CD4-positive, CD25-positive, alpha-beta regulatory T cell (primary cell): ENCODE measurements at places on chromosomes 7 and 10. TPM values are rescaled to one million over a fixed set of nuclear protein-coding genes. Genes with fewer than 3 reads are reported as not detected.

Gene OPTN
- total RNA-seq, result 209 TPM

Gene SFR1
- total RNA-seq, result 12.9 TPM

Gene GNGT1
- total RNA-seq, result not detected

GRCh38 chr10:133608855-133609254, 17.7 kb downstream of the FRG2B start:
- H3K36me3 ChIP-seq, result no peaks in the 10 kb centered on the region
- H3K4me1 ChIP-seq, result no peaks in the 10 kb centered on the region
- DNase-seq, result no peak
- H3K27ac ChIP-seq, result no peak overlapping the region
- no peak overlapping the region for H3K4me3 ChIP-seq
- H3K27me3 ChIP-seq, result peaks cover 21% of the 10 kb centered on the region

GRCh38 chr7:40211276-40212003, 76.6 kb downstream of the SUGCT start:
- H3K36me3 ChIP-seq, result no peaks in the 10 kb centered on the region
- DNase-seq, result no peak
- H3K4me1 ChIP-seq, result no peaks in the 10 kb centered on the region
- H3K4me3 ChIP-seq, result no peak overlapping the region
- no peaks in the 10 kb centered on the region for H3K27me3 ChIP-seq

GRCh38 chr10:687583-688311, 1.7 kb downstream of the DIP2C start:
- no peaks in the 10 kb centered on the region for H3K36me3 ChIP-seq
- no peak overlapping the region for H3K4me3 ChIP-seq
- H3K27me3 ChIP-seq, result no peaks in the 10 kb centered on the region
- H3K27ac ChIP-seq, result no peak overlapping the region
- no peak for DNase-seq
- peaks cover 4% of the 10 kb centered on the region for H3K4me1 ChIP-seq

- no peaks in the 10 kb centered on the region for H3K4me1 ChIP-seq
- peak; percentile 52 for DNase-seq
These were observed 12.7 kb upstream of the SDHAF3 start for GRCh38 chr7:97104719-97105238.

DNA sequence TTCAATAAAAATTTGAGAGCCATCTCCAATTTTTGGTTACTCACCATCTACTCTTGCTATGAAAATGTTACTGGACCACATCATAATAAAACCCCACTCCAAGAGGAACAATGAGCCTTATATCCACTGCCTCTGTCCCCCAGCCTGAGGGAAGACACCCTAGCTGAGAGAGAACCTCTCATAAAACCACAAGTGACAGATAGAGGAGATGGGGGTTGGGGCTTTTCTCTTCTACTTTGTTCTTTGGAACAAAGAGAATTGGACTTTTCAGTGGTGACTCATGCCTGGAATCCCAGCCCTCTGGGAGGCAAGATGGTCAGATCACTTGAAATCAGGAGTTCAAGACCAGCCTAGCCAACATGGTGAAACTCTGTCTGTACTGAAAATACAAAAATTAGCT, 27.6 kb upstream of the TAS2R16 start:
- DNase-seq, result no peak
- H3K4me1 ChIP-seq, result no peaks in the 10 kb centered on the region
- H3K27ac ChIP-seq, result no peak overlapping the region
- H3K36me3 ChIP-seq, result no peaks in the 10 kb centered on the region
- H3K27me3 ChIP-seq, result no peaks in the 10 kb centered on the region

GRCh38 chr7:491292-491957, 28.2 kb downstream of the PDGFA start:
- H3K27me3 ChIP-seq, result no peaks in the 10 kb centered on the region
- no peak overlapping the region for H3K27ac ChIP-seq
- no peaks in the 10 kb centered on the region for H3K36me3 ChIP-seq
- H3K4me1 ChIP-seq, result no peaks in the 10 kb centered on the region
- H3K4me3 ChIP-seq, result no peak overlapping the region

DNA sequence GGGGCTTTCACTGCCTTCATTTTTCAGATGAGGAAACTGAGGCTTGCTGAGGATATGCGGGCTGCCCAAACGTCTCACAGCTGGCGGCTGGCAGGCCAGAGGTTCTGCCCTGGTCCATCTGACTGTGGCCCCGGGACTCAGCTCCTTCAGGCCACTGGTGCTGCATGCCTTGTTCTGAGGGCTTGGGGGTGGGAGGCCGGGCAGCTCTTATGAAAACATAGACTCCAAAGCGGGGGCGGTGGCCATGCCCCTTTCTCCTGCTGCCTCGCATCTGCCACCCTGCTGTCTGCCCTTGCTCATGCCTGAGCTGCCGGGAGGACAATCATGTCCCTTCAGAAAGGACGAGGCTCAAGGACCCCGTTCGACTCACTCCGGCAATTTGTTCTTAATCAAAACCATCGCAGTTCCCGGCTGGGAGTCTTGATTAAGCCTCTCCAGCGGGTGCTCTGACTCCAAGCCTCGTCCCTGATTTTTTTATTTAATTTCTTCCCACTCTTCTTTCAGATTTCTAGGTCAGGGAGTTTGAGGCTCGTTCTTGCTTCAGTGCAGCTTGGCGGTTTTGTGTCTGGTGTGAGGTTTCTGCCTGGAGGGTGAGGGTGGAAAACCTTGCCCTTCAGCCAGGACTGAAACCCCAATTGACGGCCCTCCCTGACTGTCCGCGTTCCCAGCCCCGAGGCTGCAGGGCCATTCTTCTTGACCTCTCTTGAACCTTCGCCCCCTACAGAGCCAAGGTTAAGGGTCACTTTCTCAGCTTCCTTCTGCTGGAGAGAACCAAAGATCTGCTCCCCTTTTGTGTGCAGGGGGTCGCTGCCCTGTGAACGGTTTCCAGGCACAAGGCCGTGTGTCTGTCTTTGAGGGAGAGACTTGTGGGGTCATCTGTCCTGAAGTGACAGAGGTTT, 120.8 kb downstream of the DNAJB6 start:
- H3K27me3 ChIP-seq, result peaks cover 3% of the 10 kb centered on the region
- H3K4me3 ChIP-seq, result no peak overlapping the region
- H3K4me1 ChIP-seq, result no peaks in the 10 kb centered on the region
- DNase-seq, result no peak
- no peak overlapping the region for H3K27ac ChIP-seq

GRCh38 chr7:110130669-110131068, 960.3 kb upstream of the LRRN3 start:
- H3K27me3 ChIP-seq, result no peaks in the 10 kb centered on the region
- H3K36me3 ChIP-seq, result no peaks in the 10 kb centered on the region
- no peaks in the 10 kb centered on the region for H3K4me1 ChIP-seq

DNA sequence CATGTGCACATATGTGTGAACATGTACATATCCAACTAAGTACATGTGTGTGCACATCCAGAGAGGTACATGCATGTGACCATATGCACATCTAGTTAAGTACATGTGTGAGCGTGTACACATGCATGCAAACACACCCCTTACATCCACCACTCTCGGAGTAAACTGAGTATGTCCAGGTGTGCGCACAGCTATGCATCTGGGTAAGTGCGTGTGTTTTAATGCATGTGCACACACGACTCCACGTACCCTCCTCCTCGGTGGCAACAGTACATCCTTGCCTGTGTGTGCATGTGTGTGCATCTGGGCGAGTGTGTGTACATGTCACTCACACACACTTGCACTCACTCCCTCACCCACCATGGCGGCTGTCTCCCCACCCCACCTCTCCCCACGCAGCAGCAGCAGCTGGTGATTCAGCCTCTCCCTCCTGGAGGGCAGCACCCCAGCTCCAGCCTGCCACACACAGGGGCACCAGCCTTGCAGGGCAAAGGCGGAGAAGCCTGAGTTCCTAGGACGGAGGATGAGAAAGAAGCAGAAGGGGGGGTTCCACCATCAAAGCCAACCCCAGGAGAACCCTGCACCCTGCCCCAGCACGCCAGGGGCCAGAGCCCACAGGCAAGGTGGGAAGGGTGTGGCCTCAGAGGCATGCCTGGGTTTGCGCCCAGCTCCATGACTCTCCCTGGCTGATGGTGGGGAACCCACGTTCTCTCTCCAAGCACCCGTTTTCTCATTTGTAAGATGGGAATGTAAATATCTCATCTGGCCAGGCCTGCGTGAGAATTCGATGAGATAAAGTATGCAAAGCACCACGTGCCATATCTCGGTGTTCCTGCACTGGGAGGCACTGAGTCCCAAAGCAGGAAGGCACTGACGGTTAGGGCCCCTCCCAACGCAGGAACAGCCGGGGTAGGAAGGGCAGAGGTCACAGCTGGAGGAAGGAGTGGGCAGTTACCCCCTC, 27.7 kb upstream of the DNAAF5 start:
- H3K27ac ChIP-seq, result no peak overlapping the region
- no peak overlapping the region for H3K4me3 ChIP-seq
- no peak for DNase-seq
- H3K36me3 ChIP-seq, result no peaks in the 10 kb centered on the region

GRCh38 chr7:88316456-88316855, 9.8 kb upstream of the STEAP4 start:
- H3K27ac ChIP-seq, result no peak overlapping the region
- no peaks in the 10 kb centered on the region for H3K4me1 ChIP-seq
- H3K36me3 ChIP-seq, result no peaks in the 10 kb centered on the region
- no peak overlapping the region for H3K4me3 ChIP-seq

DNA sequence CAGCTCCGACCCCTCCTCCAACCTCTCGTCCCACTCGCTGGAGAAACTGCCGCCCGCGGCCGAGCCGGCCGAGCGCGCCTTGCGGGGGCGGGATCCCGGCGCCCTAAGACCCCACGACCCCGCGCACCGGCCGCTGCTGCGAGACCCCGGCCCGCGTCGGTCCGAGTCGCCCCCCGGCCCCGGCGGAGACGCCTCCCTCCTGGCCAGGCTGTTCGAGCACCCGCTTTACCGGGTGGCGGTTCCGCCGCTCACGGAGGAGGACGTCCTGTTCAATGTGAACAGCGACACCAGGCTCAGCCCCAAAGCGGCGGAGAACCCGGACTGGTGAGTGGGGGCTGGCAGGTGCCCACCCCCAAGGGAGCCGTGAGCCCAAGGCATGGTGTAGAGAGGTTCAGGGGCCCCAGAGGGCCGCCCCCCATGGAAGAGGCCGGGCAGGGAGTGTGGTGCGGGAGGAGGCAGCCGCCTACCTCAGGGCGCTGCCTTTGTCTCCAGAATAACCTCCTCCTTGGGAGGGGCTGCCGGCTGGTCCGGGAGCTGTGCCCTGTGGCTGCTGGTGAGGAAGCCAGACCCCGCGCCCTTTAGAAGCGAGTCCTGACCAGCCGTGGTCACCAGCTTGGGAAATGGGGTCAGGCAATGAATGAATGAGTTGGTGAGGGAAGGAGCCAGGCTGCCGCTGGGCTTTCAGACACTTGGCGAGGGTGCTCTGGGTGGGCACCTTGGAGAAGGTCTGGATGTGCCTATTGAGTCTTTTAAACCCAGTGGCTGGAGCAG, 1.3 kb downstream of the FAM20C start:
- H3K36me3 ChIP-seq, result no peaks in the 10 kb centered on the region
- H3K27ac ChIP-seq, result no peak overlapping the region
- H3K27me3 ChIP-seq, result peaks cover 3% of the 10 kb centered on the region
- H3K4me3 ChIP-seq, result no peak overlapping the region
- no peak for DNase-seq

DNA sequence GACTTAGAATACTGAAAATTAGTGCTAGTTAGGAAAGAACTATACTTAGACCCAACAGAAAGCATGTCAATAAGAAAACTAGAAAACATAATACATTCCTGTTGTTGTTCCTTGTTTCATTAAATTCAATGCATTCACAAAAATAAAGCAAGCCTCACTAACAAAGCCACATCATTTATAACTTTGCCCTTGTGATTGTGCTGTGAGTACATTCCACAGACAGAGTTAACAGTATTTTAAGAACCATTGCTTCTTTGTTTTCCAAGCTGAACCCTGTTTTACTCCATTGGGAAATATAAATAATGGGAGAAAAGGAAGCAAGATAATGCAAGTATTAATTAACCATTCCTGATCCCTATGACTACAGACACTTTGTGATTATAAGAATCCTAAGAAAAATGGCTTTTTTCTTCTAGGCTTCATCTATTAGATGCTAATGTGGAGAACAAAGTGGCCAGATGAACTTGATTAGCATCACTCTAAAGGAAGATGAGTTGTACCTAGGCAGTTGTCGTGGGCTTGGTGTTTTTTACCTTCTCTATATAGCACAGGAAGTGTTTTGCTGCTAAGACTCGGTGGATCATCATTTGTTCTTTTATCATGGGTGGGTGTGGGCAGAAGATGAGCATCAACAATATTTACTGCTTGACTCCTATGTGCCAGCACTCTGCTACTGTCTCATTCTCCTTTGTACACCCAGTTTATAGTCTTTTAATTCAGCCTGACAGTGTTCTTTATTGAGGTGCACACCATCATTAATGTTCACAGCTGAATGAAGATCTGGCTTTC, 34.2 kb upstream of the ZNRF2 start:
- H3K4me1 ChIP-seq, result peaks cover 45% of the 10 kb centered on the region
- no peak for DNase-seq
- H3K27me3 ChIP-seq, result no peaks in the 10 kb centered on the region
- H3K36me3 ChIP-seq, result no peaks in the 10 kb centered on the region
- H3K4me3 ChIP-seq, result peak overlapping the region; percentile 65

DNA sequence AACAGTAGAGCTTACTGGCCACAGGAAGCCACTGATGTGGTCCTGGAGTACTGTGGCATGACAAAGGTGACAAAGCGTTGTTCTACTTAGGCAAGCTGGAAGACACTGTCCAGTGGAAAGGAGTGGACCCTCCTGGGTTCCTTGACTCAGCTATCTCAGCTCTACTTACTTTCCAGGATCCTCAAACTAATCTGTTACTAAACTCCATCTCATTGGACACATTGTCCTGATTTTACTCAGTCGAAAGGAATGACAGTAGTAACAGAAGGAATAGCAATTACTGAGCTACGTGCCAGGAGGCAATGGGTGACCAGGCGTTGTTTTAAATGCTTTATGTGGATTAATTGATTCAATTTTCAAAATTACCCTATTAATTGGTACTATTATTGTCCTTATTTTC, 41.6 kb downstream of the ABLIM1 start:
- H3K36me3 ChIP-seq, result no peaks in the 10 kb centered on the region
- no peak for DNase-seq
- H3K4me3 ChIP-seq, result no peak overlapping the region
- H3K27me3 ChIP-seq, result no peaks in the 10 kb centered on the region

GRCh38 chr7:142357953-142358520, 100.2 kb upstream of the PRSS58 start:
- no peaks in the 10 kb centered on the region for H3K36me3 ChIP-seq
- H3K27ac ChIP-seq, result no peak overlapping the region
- no peak for DNase-seq

DNA sequence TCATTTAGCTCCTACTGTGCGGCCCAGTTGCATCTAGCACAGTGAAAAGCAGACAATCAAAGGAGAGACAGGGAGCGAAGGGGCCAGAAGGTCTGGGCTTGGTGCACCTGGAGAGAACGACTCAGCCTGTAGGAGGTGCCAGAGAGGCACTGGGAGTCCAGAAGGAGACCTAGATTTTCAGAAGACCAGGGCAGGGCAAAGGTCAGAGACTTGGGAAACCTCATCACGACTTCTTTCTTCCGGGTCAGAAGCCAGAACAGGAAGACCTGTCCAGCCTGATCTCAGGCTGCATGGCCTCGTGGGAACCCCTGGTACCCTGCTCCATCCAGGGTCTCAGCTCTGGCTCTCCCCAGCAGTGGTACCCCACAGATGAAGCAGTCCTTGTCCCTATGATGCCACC, 5.2 kb downstream of the AGAP3 start:
- no peak overlapping the region for H3K27ac ChIP-seq
- no peak overlapping the region for H3K4me3 ChIP-seq
- H3K4me1 ChIP-seq, result peaks cover 15% of the 10 kb centered on the region
- DNase-seq, result no peak
